Smooth muscle cell of the umbilical artery (primary cell): ENCODE measurements at places on chromosomes 5 and 9. TPM values are rescaled to one million over a fixed set of nuclear protein-coding genes. Genes with fewer than 3 reads are reported as not detected.

TJP2 gene
- 13.1 and 39.3 TPM in 2 replicates for total RNA-seq

IFNA2 gene
- total RNA-seq, result not detected in 2 replicates

GTF2H2 gene
- 22.0 and 35.7 TPM in 2 replicates for total RNA-seq

F2RL1 gene
- 4.8 and 15.1 TPM in 2 replicates for total RNA-seq

SPATA31C1 gene
- not detected in 2 replicates for total RNA-seq

AP3S1 gene
- total RNA-seq, result 89.2 and 113 TPM in 2 replicates

FBXL7 gene
- 5.3 and 6.2 TPM in 2 replicates for total RNA-seq

FRMD3 gene
- 0.32 and 0.89 TPM in 2 replicates for total RNA-seq

PDCD1LG2 gene
- total RNA-seq, result 8.3 and 40.0 TPM in 2 replicates

COL15A1 gene
- total RNA-seq, result 19.0 and 49.9 TPM in 2 replicates

GNA14 gene
- 0.05 TPM in 1 of 2 replicates, not detected in the other for total RNA-seq

TAF1L gene
- total RNA-seq, result not detected in 2 replicates

FCN1 gene
- total RNA-seq, result not detected in 2 replicates

ACTBL2 gene
- 0.89 and 1.4 TPM in 2 replicates for total RNA-seq

TMC1 gene
- total RNA-seq, result under 0.01 and 0.28 TPM in 2 replicates

CXCL14 gene
- total RNA-seq, result 0.97 and 3.6 TPM in 2 replicates

PHF24 gene
- 0.05 and 0.30 TPM in 2 replicates for total RNA-seq

HACD4 gene
- 2.1 and 4.2 TPM in 2 replicates for total RNA-seq

RNF208 gene
- 0.30 and 0.83 TPM in 2 replicates for total RNA-seq

PSAT1 gene
- 90.3 and 118 TPM in 2 replicates for total RNA-seq

PCDHB4 gene
- total RNA-seq, result under 0.01 and 0.09 TPM in 2 replicates

DRD1 gene
- total RNA-seq, result under 0.01 TPM in 1 of 2 replicates, not detected in the other

FOXD4L6 gene
- total RNA-seq, result 0.30 and 0.37 TPM in 2 replicates

LCN9 gene
- not detected in 2 replicates for total RNA-seq

SH3RF2 gene
- total RNA-seq, result 1.5 and 7.7 TPM in 2 replicates

TMEM232 gene
- total RNA-seq, result 1.7 and 3.9 TPM in 2 replicates

SCGB3A2 gene
- not detected in 2 replicates for total RNA-seq

CDHR2 gene
- 0.05 TPM in 1 of 2 replicates, not detected in the other for total RNA-seq

SLC1A3 gene
- total RNA-seq, result 5.3 and 14.3 TPM in 2 replicates

HTR1A gene
- not detected in 2 replicates for total RNA-seq

REEP2 gene
- 10.4 and 18.2 TPM in 2 replicates for total RNA-seq

NDOR1 gene
- total RNA-seq, result 2.7 and 5.4 TPM in 2 replicates

SAXO1 gene
- total RNA-seq, result 0.05 TPM in 1 of 2 replicates, not detected in the other

INSL6 gene
- not detected in 2 replicates for total RNA-seq

SLC25A2 gene
- 0.28 and 0.30 TPM in 2 replicates for total RNA-seq

CHSY3 gene
- total RNA-seq, result 43.7 and 53.7 TPM in 2 replicates

HAPLN1 gene
- total RNA-seq, result 0.89 and 24.8 TPM in 2 replicates
